Stimulated activated CD8-positive, alpha-beta memory T cell treated with anti-CD3 and anti-CD28 coated beads, Interleukin-7, amount 100 ng/mL, for 1 hour (primary cell): ENCODE measurements at places on chromosomes 7 and 10.

GRCh38 chr7:42858570-42858969 lies 53.3 kb downstream of the C7orf25 start:
- DNase-seq = no peak

- no peak for DNase-seq
These were observed 243.9 kb downstream of the TNS3 start for GRCh38 chr7:47338026-47338425.

DNA sequence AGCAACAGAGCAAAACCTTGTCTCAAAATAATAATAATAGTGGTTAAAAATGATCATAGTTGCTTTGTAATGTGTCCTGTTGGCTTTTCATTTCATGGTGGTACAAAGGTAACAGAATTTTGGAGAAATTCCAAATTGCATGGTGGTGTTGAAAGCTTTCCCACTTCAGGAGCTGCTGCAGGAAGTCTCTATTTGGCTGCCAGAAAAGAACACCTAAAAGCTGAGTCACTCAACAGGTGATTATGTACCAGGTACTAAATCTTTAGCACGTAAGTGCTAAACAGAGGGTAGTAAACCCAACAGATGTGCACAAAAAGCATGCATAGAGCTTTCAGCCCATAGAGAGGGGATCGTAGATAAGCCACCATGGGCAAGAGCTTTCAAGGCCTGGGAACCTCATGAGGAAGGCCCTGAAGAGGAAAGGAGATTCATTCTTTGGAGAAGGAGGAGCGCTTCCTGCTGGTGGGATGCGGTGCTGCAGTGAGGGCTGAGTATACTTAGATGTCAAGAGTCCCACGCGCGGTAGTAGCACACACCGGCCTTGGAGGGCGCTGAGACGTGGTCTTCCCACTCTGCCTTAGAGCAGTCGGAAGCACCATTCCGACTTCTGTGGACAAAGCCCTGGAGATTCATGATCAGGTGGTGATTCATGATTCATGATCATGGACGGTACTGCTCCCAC lies 118.7 kb downstream of the RALA start:
- DNase-seq = no peak

DNA sequence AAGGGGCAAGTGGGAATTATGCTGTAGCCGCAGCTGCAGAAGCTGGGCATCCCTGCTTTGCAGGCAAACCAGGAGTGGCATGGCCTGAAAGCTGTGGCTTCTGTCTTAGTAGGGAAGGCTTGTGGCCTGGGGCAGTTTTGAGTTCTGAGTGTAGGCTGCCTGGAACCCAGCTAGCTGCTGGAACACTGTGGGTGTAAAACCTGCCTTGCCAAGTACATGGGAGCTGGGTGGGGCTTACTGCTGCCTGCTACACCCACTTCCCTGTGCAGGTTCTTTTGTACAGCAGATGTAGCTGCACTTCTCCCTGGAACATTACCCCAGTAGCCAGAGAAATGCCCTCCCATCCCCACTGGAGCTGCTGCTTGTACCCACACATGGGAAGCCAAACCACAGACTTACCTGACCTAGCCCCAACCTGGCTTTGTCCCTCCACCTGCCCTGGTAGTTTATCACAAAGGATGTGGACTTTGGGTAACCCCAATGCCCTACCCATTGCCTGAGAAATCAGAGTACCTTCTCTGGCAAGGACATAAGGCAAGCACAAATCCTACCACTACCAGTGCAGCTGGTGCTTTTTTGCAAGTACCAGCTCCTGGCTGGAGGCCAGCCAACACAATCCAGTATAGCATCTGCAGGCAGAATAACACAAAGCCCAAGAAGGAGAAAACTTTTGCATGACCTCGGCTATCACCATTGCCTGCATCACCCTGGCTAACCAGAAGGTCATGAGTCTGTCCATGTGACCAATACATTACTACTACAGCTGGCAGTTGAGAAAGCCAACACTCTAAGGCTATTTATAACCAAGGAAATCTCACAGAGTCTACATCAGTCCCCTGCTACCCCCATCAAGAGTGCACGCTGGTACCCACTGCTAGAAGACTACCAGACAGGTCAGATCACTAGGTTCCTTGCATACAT lies 26.5 kb upstream of the PPP1R3A start:
- DNase-seq = no peak

DNA sequence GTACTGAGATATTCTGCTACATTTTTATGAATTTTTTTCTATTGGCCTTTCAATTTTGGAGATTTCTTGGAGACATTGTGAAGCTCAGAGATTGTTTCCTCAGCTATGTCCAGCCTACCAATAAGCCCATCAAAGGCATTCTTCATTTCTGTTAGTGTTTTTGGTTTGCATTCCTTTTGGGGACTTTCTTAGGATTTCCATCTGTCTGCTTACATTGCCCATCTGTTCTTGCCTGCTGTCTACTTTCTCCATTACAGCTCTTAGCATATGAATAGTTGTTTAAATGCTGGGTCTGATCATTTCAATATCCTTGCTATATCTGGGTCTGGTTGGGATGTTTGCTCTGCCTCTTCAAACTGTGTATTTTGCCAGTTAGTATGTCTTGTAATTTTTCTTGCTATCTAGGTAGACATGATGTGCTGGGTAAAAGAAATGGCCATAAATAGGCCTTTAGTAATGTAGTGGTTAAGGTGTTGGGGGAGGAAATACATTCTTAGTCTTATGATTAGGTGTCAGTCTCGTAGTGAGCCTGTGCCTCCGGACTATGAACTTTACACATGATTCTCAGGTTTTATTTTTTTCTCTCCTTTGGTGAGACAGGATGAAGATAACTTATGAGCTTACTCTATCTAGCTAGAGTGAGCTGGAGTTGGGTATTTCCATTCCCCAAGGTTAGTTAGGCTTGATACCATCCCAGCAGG lies 32.6 kb upstream of the NME8 start:
- DNase-seq = no peak
